ENCODE measurements at places on chromosomes 12 and 14.

GRCh38 chr12:3613641-3614395 is 122.8 kb downstream of the PRMT8 start:
- DNase-seq, result no peak

- no peak for DNase-seq
Observed at GRCh38 chr14:105945896-105946295, 419.5 kb downstream of the TMEM121 start.

- DNase-seq, result no peak
Observed at GRCh38 chr14:54768501-54769129, 134.0 kb downstream of the GCH1 start.

- no peak for DNase-seq
Observed at GRCh38 chr14:31161274-31161673, 46.3 kb downstream of the HECTD1 start.

- DNase-seq, result no peak
Observed at GRCh38 chr14:103395244-103395643, 10.0 kb downstream of the MARK3 start.

DNA sequence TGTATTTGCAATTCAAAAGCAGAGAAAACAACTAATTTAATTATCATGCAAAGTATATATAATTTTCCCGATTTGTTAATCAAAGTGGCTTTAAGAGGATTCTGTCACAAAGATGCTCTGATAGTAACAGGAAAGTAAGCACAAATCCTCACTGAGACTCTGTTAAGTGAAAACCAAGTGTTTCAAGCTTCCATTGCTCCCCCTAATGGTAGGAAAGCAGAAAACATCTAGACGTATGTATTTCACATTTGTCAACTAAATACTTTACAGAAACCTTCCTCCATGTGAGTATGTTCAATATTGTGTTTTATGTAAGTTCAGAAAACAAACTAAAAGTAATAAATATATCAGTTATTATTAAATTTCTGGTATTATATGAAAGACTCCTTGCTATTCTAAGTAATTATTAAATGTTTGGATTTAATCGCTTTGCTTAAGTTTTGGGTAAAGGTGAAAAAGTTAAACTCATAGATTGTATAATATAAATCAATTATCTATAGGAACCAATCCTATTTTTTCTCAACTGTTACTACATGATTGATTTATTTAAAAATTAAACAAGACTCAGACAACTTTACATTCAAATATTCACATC is 1.5 kb upstream of the NTS start:
- DNase-seq, result no peak

GRCh38 chr14:32080001-32080510 is 3.0 kb downstream of the ARHGAP5 start:
- no peak for DNase-seq

- no peak for DNase-seq
Observed at GRCh38 chr12:123733229-123733628, 21.1 kb downstream of the ATP6V0A2 start.

DNA sequence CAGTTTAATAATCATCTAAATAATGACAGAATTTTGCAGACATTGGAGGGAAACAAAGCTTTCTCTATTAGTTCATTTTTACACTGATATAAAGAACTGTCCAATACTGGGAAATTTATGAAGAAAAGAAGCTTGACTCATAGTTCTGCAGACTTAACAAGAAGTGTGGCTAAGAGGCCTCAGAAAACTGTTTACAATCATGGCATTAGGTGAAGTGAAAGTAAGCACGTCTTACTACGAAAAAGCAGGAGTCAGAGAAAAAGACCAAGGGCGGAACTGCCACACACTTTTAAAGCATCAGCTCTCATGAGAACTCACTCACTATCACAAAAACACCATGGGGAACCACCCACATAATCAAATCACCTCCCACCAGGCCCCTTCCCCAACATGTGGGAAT is 804.4 kb downstream of the FLRT2 start:
- no peak for DNase-seq

- no peak for DNase-seq
Observed at GRCh38 chr14:31122098-31122611, 85.4 kb downstream of the HECTD1 start.

DNA sequence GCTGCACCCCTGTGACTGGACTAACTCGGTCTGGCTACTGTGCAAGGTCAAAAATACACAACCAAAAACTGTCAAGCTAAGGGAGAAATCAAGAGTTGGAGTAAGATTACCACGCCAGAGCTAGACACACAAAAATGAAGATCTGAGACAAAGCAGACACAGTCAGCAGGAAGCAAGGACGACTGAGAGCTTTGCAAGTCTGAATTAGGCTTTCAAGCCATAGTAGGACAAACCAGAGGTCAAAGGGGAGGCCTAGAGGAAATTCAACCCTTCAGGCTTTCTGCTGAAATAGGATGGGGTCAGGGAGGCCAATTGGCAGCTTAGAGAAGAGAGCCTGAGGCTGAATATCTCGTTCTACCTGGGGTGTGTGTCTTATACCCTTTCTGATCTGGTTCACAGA is 117.3 kb downstream of the LLPH start:
- DNase-seq, result no peak

DNA sequence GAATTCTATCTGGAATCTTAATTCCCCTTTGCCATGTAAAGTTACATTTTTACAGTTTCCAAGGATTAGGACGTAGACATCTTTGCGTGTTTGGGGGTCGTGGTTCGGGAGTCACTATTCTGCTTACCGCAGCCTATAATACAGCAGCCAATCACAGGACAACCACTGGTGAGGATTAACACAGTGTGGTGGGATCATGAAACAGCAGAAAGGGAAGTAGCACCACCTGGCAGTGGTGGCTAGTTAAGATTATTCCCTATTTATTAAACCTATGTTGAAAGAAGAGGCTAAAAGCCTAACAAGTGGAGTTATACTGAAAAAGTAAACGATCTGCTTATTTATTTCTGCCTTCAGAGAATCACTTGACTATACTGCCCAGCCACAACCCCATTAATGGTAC is 71.7 kb downstream of the IPO8 start:
- no peak for DNase-seq

DNA sequence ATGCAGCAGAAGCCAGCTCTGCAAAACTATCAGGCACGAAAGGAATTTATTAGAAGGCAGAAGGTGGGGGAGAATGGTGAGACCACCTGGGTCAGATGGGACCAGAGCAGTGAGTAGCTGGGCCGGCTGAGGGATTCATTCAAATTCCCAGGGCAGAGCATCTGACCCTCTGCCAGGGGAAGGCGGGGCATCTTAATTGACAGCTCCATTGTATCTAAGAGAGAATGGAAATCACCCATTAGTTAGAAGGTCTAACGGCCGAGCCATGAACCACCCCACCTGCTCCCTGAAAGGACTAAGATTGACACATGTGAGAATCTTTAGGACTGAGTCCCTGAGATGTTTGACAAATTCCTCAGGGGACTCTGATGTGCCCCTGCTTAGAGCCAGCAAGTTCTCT is 83.7 kb downstream of the PHETA1 start:
- no peak for DNase-seq

- no peak for DNase-seq
Observed at GRCh38 chr14:50726372-50727107, 58.4 kb upstream of the SAV1 start.

GRCh38 chr12:104569346-104570173 is 112.8 kb downstream of the CHST11 start:
- DNase-seq, result no peak

- DNase-seq, result no peak
Observed at GRCh38 chr12:8637666-8638065, 25.0 kb downstream of the MFAP5 start.

DNA sequence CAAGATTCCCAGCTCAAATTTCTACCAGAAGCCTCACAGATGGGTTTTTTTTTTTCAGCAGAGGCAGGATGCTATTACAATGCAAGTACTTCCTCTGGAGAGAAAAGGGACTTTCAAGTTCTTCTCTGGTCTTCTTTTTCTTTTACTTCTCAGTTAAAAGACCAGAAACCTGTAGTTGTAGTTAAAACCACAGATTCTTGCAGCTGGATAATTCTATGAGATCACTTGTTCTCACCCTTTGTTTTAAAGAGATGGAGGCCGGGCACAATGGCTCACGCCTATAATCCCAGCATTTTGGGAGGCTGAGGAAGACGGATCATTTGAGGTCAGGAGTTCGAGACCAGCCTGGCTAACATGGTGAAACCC is 47.6 kb upstream of the OVCH1 start:
- no peak for DNase-seq

DNA sequence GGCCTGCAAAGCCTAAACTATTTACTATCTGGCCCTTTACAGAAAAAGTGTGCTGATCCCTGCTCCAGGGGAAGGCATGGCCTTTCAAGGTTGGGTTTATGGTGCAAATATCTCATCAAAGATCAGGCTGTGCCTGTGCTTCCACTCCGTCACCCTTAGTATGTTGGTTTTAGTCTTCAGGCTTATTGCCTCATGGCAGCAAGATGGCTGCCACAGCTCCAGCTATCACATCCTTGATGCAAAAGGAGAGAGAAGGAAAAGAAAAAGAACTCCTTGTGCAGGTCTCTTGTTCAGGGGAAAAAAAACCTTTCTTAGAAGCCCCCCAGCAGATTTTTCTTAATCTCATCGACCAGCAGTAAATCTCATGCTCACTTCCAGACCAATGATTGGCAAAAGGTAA is 9.1 kb upstream of the HRK start:
- no peak for DNase-seq

GRCh38 chr12:131573631-131574394 is 137.1 kb upstream of the SFSWAP start:
- no peak for DNase-seq

- no peak for DNase-seq
Observed at GRCh38 chr12:122730215-122731014, at the start of gene HCAR1. HCAR1 (minus strand) TSS chr12:122730844; CDS start chr12:122730339, 505 bp downstream.

- no peak for DNase-seq
Observed at GRCh38 chr12:11618046-11618445, 31.4 kb upstream of the ETV6 start.

- no peak for DNase-seq
Observed at GRCh38 chr14:69804902-69805301, 7.9 kb upstream of the SLC10A1 start.

DNA sequence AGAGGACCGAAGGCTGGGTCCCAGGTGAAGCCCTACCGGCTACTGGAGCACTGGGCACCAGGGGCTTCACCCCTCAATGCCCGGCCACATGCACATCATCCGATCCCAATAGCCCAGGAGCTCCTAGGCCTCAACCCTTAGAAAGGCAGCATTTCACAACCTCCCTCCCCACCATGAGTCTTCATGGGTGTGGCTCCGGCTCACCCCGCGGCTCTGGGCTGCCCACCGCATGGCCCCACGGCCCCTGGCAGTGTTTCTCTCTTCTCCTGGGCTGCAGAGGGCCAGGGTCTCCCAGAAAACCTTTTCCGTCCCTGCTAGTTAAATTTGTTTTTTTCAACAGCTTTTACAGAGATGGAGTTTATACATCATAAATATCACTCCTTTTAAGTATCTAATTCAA is 28.6 kb upstream of the DLK1 start:
- DNase-seq, result no peak

DNA sequence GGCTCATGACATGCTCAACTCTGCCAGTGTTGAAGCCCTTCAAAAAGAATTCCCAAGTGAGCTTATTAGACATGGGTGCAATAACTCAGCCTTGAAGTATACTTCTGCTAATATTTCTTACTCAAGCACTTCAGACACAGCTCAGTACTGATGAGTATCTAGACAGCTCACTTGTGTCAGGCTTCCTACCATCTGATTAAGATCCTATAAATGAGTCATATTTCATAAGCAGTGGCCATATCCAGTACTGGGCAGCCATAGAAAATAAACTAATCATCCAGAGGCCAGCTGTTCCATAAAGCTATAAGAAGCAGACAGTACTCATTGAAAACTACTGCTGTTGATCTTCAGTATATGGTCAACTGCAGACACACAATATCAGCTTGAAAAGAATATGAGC is 12.9 kb downstream of the FSCB start:
- DNase-seq, result no peak

DNA sequence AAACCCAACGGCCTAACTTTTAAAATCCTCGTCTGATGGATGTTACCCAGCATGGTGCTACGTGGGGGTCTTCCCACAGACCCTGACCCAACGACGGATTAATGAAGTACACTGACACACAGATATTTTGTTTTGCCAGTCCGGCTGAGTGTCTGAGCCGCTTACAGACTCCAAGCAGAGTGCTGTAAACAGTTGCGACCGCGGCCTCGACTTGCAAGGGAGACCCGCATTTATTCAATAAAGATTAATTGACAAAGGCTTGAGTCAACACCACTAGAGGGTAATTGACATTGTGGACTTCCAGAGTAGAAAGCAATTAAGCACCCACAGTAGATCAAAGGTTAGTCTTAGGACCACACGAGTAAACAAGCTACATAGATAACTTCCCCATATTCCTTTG is 1042.4 kb downstream of the AACS start:
- no peak for DNase-seq

DNA sequence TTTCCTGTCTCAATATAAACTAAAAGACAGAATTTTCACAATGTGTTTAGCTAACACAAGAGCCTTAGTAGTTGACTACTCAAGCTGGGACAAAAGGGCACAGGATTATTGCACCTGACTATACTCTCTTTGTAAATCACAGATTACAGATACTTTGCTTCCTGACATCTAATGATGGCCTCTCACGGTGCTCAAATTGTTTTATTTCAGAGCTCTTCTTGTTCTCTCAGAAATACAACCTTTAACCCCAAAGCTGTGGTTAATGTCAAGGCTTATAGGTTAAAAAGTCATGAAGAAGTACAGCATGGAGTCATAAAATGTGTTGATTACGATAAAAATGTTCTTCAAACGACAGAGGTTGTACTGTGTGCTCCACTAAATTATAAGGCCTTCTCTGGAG is 89.9 kb upstream of the CPNE8 start:
- no peak for DNase-seq

DNA sequence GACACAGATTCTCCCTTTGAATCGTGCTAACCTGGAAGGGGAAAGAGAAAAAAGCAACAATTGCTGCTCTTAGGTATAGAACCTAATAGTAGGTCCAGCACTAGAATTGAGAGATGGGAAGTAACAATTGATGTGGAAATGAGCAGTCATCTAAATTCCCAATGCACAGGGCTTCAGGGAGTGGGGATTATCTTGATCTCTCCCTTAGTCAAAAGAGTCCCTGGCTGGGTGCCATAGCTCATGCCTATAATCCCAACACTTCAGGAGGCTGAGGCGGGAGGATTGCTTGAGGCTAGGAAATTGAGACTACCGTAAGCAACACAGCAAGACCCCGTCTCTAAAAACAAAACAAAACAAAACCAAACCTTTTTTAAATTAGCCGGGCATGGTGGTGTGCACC is 4.0 kb downstream of the APOBEC1 start:
- DNase-seq, result no peak

DNA sequence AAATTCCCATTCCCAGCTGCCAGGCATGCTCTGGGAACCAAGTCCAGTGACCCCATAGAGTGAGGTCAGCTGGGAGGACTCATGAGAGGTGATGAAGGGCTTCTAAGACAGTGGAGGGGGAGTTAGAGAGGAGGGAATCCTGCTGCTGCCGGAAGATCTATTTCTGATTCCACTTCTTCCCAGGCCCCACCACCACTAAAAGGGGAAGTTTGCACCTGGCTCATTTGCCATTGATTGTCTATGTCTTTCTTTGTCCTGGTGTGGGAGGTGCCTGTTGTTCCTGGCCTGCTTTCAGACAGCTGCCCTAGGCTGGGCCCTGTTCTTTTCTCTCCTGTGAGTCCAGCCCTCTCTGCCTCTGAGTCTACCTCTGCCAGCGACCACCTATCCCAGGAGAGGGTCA is 3.0 kb upstream of the KRT6A start:
- DNase-seq, result no peak

GRCh38 chr12:1073652-1074051 is 82.6 kb downstream of the ERC1 start:
- DNase-seq, result no peak

GRCh38 chr12:63955831-63956666 is 111.5 kb downstream of the SRGAP1 start:
- no peak for DNase-seq

GRCh38 chr14:99769123-99769522 is 24.1 kb upstream of the EML1 start:
- no peak for DNase-seq

Data from activated T-helper 9 cell treated with anti-CD3 and anti-CD28 coated beads, Interleukin-2, amount 50 U/mL, for 16 hours (primary cell).